ENCODE measurements at places on chromosomes 4 and X.
A peak's percentile ranks its signal among the peaks of the same experiment; 100 is the strongest.

- DNase-seq = no peak
These were observed 45.5 kb downstream of the SORCS2 start for GRCh38 chr4:7237873-7238272.

DNA sequence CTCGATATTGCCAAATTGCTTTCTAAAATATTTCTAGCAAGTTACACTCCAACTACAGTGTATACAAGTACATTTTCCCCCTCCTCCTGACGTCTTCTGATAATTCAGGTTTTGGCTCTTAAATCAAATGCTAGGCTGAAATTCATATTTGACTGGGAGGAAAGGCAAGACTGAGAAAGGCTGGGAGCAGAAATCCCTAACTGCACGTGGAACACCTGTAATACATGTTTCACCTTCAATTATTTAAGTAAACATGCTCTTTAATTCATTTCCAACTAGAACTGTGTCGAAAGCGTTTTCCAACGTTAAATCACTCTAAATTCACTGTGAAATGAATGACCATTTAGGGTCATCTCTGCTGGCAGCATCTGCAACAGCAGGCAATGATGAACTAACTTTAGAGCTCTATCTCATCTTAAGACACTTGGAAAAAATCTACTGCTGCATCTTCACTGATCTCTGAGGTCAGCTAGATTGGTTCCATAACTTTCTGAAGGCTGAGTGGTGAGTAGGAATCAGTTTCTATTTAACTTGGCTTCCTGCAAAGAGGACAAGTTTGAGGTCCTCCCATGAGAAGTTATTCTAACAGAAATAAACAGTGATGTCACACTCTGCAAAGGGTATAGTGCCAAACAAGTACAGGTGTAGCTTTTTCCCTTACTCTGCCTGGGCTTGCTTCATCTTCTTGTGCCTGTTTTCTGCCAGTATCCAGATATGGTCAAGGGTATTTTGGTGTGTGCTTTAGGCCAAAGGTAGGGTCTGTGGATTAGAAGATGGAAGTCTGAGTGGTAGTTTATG is 144.3 kb upstream of the PAK3 start:
- no peak for DNase-seq

GRCh38 chr4:85776579-85776978 is 301.6 kb downstream of the ARHGAP24 start:
- DNase-seq = no peak

- no peak for DNase-seq
These were observed 175.2 kb downstream of the BEND2 start for GRCh38 chrX:18045436-18045835.

DNA sequence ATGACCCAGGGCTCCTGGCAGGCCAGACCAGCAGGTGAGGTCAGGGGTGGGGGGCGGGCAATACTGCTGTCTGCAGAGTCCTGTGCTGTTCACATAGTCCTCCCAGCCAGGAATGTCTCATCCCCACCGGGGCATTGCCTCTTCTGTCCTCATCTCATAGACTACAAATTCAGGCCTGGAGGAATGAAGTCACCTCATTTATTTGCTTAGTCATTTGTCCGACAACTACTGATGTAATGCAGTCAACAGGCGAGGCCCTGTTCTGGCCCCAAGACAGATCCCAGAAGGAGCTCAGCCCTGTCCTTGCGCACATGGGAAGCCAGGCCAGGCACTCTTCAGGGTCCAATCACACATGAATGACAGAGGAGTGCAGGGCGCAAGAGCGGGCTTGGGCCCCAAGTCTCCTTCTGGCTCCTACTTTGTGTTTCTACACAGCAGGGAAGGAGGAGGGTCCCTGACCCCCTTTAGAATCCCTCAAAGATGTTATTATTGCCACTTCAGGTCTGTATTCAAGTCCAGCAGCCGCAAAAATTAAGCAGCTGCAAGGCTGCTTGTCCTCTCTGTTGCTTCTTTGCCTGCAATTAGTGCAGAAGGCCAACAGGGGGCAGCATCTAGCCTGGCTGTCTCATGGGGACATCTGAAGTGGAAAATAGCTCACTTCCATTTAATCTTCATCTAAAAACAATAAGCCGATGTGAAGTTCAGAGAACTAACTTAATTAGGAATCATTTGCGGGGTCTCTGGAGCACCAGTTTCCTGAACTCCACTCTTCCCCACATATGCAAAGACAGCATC is 15.2 kb upstream of the HMX1 start:
- DNase-seq = no peak

DNA sequence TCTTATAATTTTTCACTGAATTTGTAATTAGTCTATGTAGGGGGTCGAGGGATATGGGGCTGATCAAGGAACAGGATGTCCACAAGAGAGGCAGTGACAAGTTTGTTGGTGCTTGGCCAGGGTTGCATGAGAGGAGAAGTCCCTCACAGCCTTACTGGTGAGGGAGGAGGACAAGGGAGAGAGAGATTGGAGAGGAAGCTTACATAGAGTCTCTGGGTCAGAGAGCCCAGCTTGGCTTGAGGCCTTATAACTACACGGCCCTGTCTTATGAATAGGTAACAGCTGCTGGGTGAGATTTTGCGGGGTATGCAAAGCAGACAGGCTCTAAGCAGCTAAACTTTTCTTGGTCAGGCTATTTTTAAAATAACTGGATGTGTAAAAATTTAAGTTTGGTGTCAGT is 37.9 kb upstream of the OTUD4 start:
- DNase-seq = no peak

GRCh38 chrX:80816051-80816450 is 6.4 kb upstream of the BRWD3 start:
- no peak for DNase-seq

GRCh38 chr4:26468283-26468949 is 21.9 kb downstream of the CCKAR start:
- DNase-seq = no peak

- DNase-seq = no peak
These were observed 407.1 kb downstream of the HNRNPD start for GRCh38 chr4:81966676-81967075.

DNA sequence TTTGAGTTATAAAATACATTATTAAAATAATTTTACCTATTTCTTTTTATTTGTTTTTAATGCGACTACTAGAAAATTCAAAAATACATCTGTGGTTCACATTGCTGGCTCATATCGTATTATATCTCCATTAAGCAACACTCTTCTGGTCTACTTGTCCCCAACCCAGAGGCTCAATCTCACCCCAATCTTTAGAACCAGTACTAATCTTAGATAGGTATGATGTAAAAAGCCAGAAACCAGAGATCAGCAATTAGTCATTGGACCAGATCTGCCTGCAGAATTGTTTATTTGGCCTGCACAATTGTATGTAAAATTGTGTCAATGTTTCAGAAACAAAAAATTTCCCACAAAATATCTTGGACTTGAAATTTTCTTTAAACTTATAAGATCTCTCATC is 155.5 kb upstream of the BMP3 start:
- no peak for DNase-seq

- DNase-seq = no peak
These were observed 20.0 kb upstream of the CAMK2D start for GRCh38 chr4:113781439-113782040.

DNA sequence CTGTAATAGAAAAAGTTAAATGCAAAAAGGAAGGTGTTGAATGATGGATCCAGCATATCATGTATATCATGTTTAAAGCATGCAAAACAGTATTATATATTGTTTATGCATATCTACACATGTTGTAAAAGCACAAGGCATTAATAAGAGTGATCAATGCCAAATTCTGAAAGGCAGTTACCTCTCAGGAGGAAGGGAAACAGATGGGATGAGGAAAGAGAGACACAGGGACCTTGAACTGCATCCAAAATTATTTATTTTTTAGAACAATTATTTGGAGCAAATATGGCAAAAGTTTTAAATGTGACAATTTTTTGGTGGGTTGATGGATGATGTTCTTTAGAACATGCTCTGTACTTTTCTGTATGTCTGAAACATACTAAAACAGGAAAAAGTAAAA is 193.4 kb downstream of the CLCN4 start:
- DNase-seq = no peak

DNA sequence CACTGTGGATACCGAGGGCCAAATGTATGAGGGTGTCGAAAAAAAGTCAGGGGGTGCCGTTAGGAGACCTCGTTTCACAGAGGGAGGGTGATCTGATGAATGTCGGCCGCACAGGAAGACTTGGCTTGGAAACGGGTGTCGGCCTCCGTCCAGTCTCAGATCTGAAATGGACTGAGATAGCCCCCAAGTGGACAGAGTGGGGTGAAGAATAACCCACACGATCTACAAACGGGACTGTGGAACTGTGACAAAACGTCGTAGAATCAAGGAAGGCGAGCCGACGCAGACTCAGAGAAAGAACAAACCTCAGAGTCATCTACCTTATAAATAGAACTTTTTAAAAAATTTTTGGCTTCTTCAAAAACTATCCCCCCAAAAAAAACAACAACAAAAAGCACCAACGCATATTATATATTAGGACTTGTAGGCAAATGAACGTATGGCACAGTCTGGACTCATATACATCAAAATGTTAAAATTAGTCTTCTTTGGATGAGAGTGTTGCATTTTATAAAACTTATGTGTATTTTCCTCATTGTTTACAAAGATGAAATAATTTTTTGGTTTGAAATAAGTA is 63.8 kb upstream of the IRF2 start:
- peak; percentile 87 for DNase-seq

DNA sequence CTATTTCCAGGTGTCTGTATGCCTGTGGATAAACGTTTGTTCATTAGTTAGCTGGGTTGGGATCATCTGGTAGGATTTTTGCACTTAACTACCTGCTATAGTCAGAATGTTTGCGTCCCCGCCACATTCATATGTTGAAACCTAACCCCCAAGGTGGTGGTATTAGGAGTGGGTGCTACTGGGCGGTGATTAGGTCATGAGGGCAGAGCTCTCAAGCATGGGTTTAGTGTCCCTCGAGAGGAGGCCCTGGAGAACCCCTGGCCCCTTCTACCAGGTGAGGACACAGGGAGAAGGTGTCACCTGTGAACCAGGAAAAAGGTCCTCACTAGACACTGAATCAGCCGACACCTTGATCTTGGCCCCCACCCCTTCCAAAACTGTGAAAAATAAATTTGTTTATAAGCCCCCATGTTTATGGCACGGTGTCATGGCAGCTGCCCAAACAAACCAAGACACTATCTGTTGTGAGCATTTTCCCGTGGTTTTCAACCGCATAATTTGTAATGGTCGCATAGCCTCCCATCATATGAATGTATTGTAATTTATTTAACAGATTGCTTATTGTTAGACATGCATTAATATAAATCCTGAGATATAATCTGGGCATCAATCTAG is 92.7 kb upstream of the TRIM2 start:
- DNase-seq = no peak

DNA sequence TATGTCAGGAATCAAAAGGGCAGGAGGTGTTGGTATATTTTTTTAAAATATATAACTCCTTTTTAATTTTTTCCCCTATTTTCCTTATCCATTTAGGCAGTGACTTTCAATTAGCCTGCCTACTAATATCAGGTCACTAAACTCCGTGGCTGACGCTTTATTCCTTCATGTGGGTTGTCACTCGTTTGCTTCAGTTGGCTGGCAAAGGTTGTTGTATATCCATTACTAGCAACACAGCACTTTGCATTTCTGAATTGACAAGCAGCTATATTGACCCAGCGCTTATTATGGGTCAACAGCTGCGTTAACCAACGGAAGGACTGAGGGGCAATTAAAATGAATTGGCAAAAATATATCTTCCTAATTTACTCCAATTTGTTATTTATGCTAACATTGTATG is 87.7 kb downstream of the ARX start:
- no peak for DNase-seq

- peak; percentile 19 for DNase-seq
These were observed 73.0 kb upstream of the NR3C2 start for GRCh38 chr4:148515248-148515647.

DNA sequence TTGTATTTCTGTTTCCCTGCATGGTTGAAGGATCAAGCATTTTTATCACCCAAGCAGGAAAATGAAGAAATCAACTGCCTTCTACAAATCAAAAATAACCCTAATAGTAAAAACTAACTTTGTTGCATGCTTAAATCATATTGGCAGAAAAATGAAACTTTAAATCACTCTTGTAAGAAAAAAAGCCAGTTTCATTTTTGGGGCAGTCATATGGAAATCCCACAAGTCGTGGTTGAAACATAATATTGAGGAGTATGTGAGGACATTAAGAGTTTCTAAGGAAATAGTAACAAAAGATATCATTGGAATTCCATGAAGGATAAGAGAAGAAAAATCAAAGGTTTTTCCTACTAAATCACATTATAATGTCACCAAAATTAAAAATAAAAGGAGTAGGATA is 8.4 kb downstream of the TEC start:
- peak; percentile 76 for DNase-seq

- no peak for DNase-seq
These were observed 569 bp downstream of the ARFIP1 start for GRCh38 chr4:152780267-152780778.

DNA sequence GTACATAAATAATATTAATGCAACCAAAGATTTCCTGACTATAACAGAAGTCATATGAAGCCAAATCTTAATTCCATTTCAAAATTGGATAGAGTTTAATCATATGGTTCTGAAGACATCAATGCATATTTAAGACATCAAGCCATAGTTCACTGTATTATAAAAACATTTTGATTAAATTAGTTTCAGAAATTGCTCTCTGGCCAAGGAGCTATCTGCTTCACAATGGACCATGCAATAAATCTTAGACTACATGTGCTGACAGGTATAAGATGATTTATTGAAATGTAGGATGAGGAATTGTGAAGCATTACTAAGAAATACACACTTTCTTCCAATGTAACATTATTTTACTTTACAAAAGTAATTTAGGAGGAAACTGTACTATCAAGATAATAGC is 81.6 kb downstream of the MID1 start:
- DNase-seq = no peak

GRCh38 chr4:153002110-153002509 is 66.0 kb downstream of the FHDC1 start:
- no peak for DNase-seq

GRCh38 chr4:184148738-184149637 is 68.7 kb downstream of the ENPP6 start:
- DNase-seq = no peak

- DNase-seq = no peak
These were observed 91.4 kb downstream of the BCOR start for GRCh38 chrX:40006106-40007017.
